ENCODE measurements at places on chromosomes 13 and 19.

DNA sequence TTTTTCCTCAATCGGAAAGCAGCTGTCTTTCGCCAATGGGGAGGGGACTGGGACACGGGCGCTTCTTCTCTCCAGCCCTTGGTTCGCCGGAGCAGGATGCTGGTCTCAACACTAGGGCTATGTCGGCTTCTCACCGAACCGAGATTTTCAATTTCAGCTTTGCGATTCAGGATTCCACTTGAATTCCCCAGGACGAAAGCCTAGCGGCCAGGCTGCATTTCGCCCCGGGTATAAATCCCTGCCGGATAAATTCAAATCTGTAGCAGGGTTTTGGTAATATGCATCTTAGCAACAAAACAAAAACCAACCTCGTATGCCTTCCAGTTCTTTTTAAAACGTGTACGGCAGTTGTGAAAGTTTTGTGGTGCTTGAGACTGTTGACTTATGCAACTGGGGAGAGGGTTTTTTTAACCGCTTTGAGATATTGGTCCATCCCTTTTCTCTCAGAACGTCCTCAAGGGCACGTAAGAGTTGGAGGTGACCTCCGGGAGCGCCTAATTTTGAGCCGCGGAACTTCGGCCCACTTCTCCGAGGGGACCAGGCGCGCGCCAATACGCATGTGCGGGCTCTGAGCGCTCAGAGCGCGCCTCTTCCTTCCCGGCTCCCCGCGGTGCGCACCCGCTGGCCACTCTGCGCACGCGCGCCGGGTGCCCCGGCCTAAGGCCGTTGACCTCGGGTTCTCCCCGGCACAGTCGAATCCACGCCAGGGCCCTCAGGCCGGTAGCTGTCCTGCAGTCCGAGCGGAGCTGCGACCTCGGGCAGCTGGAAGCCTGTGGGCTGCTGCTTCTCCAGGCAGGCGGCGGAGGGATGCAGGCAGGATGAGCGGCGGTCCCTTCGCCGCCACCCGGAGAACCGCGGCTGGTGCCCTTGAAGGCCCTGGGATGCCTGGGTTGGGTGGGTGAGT lies 7.6 kb downstream of the POU4F1 start:
- no peak for DNase-seq

- no peak for DNase-seq
Measured at GRCh38 chr13:95267662-95268342, 33.4 kb downstream of the ABCC4 start.

DNA sequence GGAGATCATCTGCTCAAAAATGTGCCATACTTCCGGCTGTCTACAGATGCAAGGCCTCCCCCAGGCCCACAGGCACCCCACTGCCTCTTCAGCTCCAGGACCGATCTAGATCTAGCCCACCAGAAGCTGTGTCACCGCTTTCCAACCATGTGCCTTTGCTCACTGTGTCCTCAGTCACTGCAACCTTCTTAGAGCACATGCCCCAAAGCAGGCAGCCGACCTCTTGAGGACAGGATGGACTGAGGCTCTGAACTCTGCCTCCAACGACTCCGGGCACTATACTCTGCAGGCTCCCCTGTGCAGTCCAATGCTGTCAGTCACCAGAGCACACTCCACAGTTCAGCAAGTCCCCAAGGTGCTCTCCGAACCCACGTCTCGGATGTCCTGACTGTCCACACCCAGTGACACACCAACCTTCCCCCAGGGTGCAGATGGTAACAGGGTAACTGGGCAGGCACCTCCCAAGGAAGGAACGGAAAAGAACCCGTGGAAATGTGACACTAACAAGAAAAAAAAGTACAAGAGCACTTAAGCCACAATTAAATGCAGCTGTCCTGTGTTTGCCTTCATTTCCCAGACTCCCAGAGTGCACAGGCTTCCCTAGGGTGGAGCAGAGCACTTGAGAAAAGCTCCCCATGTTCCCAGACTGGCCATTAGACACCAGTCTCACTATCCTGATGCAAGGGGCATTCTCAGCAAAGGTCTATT lies 4.8 kb downstream of the STK24 start:
- DNase-seq, result no peak

DNA sequence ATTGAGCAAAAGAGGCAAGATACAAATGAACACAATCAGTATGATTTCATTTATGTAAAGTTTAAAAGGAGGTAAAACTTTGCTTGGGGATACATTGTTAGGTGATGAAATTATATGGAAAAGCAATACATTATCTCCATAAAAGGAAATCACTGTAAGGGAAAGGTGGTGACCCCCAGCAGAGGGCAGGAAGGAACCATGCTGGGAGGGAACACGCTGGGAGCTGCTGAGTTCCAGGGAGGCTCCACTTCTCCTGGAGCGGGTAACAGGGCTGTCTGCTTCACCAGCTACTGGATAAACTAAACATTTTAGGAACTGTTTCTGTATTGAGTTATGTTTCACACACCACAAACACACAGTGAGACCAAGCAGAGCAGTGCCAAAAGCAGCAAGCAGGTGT lies 91.2 kb downstream of the KATNAL1 start:
- no peak for DNase-seq

- DNase-seq, result no peak
Measured at GRCh38 chr13:59659981-59660380, 503.7 kb downstream of the DIAPH3 start.

DNA sequence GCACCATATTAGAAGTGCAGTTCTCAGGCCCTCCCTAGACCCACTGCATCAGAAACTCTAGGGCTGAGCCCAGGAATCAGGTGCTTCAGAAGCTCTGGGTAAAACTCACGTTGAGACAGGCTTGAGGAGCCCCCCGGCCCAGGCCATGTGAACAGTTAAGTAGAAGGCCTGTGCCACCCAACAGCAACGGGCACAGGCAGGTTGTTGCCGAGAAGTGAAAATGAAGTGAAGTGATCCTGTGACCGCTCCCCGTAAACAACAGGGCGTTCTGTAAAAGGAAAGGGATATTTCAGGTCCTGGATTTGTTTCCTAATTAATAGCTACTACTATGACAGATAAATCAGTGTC lies 128.8 kb downstream of the ATP11A start:
- DNase-seq, result no peak

DNA sequence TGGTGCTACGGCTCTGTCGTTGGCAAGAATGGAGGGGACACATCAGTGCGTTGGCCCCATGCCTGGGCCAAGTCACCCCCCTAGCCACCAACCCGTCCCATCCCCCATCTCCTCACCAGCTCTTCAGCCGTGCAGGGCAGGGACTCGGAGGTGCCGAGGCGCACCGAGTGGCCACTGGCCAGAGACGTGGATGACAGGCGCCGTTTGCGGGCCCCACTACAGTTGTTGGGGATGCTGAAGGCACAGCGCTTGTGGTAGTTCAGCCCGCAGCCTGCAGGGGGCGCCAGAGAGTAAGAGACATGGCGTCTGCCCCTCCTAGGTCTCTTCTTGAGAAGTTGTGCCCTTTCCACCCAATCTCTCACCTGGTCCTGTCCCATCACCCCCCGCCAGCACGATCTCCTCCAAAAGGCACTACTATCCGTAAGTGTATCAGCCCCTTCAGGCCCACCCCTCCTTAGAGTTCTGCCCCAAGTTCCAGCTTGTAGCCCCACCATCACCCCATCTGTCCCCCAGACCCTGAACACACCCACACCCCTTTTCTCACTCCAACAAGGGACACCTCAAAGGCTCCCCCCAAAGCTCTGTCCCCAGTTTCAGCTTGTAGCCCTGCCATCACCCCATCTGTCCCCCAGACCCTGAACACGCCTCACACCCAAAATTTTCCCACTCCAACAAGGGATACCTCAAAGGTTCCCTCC lies 12.4 kb downstream of the PRKD2 start:
- peak; percentile 92 for DNase-seq

GRCh38 chr19:3353493-3353892 lies 12.9 kb upstream of the NFIC start:
- no peak for DNase-seq

Data from activated gamma-delta T cell treated with Interleukin-2 at 50 U/mL for 16 hours (primary cell).